ENCODE measurements at places on chromosomes 5 and 9.

- DNase-seq, result no peak
These were observed 42.1 kb downstream of the SEC61B start for GRCh38 chr9:99264070-99264680.

GRCh38 chr9:11758016-11758415, 935.2 kb upstream of the TYRP1 start:
- DNase-seq, result no peak

DNA sequence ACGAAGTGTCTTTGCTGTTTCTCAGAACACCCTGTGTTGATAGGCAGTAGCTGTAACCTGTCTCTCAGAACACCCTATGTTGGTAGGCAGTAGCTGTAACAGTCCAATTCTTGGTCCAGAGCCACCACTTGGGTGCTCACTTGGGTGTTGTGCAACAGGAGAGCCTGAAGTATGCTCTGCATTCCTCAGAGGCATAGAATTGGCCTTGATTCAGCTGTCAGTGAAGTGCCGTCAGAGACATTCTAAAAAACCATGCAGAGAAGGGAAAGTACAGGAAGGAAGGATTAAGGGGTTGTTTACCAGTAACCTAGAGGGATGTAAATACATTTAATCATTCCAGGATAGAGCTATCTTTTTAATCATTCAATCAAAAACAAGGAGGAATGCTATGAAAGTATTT, 231.2 kb downstream of the ARRDC3 start:
- peak; percentile 41 for DNase-seq

- no peak for DNase-seq
These were observed 5.0 kb downstream of the PDE6A start for GRCh38 chr5:149939546-149939945.

DNA sequence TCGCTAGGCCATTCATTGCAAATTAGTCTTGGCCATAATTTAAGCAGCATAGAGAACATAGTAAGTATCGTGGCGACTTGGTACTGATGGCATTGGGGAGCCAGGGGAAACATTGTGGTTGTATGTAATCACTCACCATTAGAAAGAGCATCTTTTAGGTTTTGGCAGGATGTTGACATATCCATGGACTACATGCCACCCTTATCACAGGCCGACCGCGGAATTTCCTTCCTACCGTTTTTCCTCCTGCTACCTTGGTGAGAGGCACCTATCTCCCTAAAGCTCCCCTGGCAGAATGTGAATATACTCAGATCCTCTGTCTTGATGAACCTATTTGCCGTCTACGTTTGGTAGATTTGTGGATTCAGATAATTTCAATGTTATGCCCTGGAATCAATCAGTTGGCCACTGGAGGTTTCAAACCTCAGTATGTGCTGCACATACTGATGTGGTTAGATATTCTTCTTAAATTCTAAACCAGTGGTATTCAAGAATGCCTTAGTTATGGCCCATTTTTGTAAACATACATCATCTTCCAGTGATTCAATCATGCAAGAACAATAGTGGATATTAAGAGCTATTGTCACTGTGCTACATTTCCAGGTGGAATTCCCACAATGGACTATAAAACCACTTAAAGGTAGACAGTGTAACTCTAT, 271.0 kb upstream of the HAPLN1 start:
- DNase-seq, result no peak

DNA sequence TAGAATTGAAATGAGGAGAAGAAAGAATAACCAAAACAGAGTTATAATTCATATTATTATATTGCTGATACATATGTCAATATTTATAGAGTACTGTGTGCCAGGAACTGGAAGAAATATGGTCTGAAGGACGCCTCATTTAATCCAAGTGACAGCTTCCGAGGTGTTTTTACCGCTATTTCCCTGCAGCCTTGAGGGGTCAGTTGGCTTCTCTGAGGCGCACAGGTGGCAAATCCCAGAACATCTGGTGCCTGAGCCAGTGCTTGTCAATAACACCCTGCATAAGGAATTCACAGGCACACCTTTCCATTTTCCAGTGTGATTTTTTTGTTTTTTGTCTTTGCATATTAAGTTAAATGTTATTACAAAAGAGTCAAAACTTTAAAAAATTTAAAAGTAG, 43.3 kb upstream of the CTSL start:
- DNase-seq, result no peak

DNA sequence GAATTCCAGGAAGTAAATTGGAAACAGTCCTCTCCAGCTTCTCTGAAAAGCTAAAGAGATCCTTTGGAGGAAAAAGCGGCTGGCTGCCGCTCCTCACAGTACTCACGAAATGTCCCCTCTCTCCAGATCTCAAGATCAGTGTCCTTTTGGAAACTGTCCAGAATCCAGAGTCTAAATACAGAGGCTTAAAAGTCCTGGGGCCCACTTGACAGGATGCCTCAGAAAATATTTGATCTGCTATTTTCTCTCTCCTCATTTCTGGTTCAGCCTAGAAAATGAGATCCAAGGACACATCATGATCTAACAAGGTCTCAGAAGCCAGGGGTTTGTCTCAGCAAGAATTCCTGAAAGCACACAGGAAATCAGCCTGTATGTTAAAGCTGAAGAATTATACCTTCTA, 7.2 kb downstream of the C1QTNF2 start:
- DNase-seq, result no peak
